ENCODE measurements at places on chromosomes 5 and 9. TPM values are rescaled to one million over a fixed set of nuclear protein-coding genes. Genes with fewer than 3 reads are reported as not detected.

Gene CTXN3
- not detected for total RNA-seq

Gene CLIC3
- total RNA-seq: not detected

Gene OR1Q1
- total RNA-seq: not detected

Gene HAUS6
- total RNA-seq: 9.7 TPM

Gene SMC5
- total RNA-seq: 13.4 TPM

Gene PITX1
- not detected for total RNA-seq

Gene TMEM267
- 14.3 TPM for total RNA-seq

Gene CER1
- not detected for total RNA-seq

Gene WNT8A
- not detected for total RNA-seq

Gene FGF1
- total RNA-seq: 0.44 TPM

Gene SEMA6A
- total RNA-seq: 6.6 TPM

Gene CNTFR
- total RNA-seq: not detected

Gene TMEFF1
- 3.6 TPM for total RNA-seq

Gene TAF11L10
- total RNA-seq: not detected

Gene EQTN
- not detected for total RNA-seq

Gene GFPT2
- 0.97 TPM for total RNA-seq

Measured in bladder microvascular endothelial cell (primary cell).